Activated CD4-positive, alpha-beta T cell treated with anti-CD3 and anti-CD28 coated beads, Interleukin-2, amount 50 U/mL, for 48 hours (primary cell): ENCODE measurements at places on chromosomes 11 and 22.

DNA sequence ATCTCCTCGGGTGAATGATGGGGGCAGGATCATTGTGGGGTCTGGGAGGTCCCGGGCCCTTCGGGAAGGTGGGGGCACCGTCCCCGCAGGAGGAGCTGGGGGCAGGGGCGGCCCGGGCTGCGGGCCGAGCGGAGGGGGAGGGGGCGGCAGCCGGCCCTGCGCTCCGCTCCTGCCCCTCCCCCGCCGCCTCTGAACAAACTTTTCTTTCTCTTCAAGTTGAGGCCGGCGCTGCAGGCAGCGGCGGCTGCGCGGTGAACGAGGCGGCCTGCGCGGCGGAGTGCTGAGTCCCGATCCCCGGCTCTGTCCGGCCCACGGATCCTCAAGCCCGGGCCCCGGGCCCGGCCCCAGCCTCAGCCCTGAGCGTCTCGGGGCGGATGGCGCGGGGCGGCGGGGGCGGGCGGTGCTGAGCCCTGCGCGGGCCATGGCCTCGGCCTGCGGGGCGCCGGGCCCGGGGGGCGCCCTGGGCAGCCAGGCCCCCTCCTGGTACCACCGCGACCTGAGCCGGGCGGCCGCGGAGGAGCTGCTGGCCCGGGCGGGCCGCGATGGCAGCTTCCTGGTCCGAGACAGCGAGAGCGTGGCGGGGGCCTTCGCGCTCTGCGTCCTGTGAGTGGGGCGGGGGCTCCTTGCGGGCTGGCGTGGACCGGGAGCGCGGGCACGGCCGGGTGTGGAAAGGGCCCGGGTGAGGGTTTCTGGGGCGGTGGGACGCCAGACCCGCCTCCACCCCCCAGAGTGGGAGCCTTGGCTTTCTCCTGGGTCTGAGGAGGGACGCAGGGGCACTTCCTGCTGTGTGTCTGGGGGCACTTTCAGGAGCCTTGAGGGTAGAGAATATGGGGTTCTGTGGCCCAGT is at the start of gene INPPL1:
Gene INPPL1, plus strand, starts transcription at position 204 of the 847 bp plus-strand sequence. Its CDS starts 218 bp downstream, at position 422.
- peak; percentile 53 for DNase-seq

DNA sequence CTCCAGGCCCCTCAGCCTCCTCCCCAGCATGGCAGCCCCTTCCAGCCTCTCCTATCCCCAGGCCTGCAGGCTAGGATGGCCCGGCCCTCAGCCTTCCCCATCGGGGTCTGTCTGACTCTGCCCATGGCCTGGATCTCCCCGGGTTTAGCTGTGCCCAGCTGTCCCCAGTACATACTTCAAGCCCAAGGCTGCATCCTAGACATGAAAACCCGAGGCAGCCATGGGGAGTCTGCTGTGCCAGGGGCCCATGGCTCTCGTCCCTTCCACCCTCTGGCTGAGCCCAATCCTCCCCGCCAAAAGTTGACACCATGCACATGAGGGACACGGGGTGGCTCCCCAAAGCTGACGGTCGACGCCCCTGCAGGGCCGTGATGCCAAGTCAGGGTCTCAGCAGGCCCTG is 22.2 kb upstream of the FADD start:
- DNase-seq: no peak

GRCh38 chr22:39369186-39369585 is 19.4 kb downstream of the SYNGR1 start:
- DNase-seq: no peak

DNA sequence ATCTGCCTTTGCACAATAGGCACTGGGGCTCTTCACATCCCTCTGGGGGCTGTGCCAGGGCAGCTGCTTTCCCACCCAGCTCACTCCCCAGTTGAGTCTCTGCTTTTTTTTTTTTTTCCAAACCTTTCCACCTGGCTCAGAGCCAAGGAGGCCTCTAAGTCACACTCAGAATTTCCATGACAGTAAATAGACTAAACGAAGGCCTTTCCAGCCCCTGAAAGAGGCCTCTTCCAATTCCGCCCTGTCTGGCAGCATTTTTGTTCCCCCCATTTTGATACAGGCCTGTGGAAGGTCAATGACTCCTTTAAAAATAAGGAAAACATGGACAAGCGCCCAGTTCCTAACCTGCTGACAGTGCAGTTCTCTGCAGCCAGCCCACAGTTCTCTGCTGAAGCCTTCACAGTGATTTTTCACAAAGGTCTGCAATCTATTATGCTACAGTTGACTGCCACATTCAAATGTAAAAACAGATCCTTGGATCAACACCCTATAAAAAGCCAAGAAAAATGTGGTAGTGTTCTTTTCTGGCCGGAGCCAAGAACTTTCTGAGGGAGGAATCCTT is 107.5 kb upstream of the SESN3 start:
- no peak for DNase-seq

DNA sequence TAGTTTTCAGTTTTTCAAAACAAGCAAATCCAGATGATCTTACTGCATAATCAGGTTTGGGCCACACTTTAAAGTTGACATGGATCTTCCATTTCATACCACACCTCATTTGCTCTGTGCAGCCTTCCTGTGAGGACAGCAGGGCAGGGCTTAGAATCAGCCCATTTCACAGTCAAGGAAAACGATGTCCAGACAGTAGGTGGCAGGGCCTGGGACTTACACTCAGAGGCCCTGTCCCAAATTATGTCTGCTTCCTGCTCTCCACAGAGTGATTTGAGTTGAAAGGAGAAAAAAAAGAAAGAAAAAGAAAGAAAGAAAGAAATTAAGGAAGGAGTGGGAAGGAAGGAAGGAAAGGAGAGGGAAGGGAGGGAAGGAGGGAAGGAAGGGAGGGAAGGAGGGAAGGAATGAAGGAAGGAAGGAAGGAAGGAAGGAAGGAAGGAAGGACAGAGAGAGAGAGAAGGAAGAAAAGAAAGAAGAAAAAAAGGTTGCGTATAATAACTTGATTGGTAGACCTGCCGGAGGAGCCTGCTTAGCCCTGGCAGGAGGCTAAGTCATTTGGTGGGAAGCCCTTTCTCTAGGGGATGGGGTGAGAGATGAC is 23.6 kb downstream of the TSKU start:
- DNase-seq: no peak

- DNase-seq: no peak
Observed at GRCh38 chr11:125935618-125936199, 10.1 kb upstream of the VSIG10L2 start.

DNA sequence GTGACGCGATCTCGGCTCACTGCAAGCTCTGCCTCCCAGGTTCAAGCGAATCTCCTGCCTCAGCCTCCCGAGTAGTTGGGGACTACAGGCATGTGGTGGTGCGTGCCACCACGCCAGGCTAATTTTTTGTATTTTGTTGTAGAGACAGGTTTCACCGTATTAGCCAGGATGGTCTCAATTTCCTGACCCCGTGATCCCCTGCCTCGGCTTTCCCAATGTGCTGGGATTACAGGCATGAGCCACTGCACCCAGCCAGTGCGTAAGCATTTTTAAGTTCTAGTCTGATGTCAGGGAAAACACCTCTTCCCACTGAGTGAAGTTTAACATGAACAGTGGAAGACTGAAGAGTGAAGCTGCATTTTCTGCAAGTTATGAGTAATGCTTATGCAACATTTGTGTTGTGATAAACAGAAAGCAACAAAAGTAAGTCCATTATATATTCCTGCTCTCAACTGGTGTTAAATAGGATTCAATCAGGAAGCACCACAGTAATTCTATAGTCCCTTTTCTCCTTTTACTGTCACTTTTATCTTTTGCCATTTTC is 1219.8 kb upstream of the RAG2 start:
- no peak for DNase-seq

GRCh38 chr22:37744589-37744988 is 47.7 kb downstream of the TRIOBP start:
- no peak for DNase-seq

- no peak for DNase-seq
Observed at GRCh38 chr22:45548991-45549761, 46.5 kb downstream of the FBLN1 start.
